ENCODE measurements at places on chromosomes 16 and 17. TPM values are rescaled to one million over a fixed set of nuclear protein-coding genes. Genes with fewer than 3 reads are reported as not detected.

GRCh38 chr16:57479976-57480753 lies 6.1 kb downstream of the DOK4 start:
- H3K27me3 ChIP-seq = no peaks in the 10 kb centered on the region
- DNase-seq = no peak
- H3K27ac ChIP-seq = no peak overlapping the region
- H3K36me3 ChIP-seq = no peaks in the 10 kb centered on the region
- no peak overlapping the region for H3K4me3 ChIP-seq

GRCh38 chr17:12974005-12974531 lies 43.8 kb downstream of the ELAC2 start:
- no peaks in the 10 kb centered on the region for H3K4me1 ChIP-seq
- H3K27me3 ChIP-seq = no peaks in the 10 kb centered on the region
- no peaks in the 10 kb centered on the region for H3K36me3 ChIP-seq
- H3K4me3 ChIP-seq = no peak overlapping the region

DNA sequence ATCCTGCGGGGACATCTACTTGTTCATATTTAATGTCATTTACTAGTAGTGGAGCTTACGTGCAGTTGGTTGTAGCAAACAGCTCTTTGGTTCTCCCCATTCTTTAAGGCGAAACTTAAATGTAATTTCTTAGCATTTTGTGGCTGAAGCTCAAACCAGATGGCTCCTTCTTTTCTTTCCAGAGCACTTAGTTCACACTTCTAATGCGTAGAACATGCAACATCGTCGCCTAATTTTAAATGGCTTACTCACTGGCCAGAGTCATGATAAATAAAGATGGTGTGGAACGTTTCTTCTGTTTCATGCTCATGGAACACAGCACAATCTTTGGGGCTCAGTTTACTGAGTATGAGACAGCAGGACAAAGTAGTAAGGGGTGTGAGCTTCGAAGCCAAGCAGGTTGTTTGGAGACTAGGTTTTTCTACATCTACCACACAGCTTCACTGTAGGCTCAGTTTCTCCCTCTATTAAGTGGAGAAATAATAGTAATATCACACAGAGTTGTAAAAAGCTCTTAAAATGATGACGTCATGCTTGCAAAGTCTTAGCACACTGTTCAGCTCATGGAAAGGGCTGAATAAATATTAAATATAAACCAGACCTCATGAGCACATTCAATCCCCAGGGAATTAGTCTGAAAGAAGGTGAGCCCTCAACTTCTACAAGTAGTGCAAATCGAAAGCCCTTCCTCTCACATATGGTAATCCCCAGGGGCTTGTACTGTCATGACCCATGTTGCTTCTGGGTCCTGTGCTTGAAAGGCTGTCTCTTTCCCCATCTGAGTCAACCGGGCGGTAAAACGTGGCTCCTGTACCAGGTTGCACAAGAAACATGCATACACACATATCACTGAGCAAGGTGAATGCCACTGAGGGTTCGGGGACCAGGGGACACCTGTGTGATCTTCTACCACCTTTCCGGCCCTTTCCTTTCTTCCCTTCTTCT lies 384.3 kb downstream of the CDH13 start:
- H3K4me1 ChIP-seq = no peaks in the 10 kb centered on the region
- H3K27ac ChIP-seq = no peak overlapping the region
- no peaks in the 10 kb centered on the region for H3K27me3 ChIP-seq

DNA sequence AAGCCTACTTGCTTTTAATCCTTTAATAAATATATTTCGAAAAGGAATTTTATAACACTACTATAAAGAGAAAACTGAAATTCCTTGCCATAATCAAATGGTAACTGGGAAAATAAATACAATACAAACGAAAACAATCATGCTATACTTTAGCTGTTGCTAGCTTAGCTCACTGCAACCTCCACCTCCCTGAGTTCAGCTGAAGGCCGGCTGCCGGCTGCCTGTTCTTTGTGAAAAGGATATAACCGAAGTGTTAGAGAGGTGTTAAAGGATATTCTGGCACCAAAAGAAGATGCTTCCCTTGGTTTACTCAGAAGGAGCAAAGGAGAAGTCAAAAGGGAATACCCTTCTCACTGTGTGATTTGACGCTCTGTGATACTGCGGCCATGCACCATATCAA lies 108.5 kb downstream of the CACNG3 start:
- H3K4me3 ChIP-seq = no peak overlapping the region
- no peak overlapping the region for H3K27ac ChIP-seq
- no peak for DNase-seq
- H3K4me1 ChIP-seq = no peaks in the 10 kb centered on the region
- H3K27me3 ChIP-seq = peaks cover 22% of the 10 kb centered on the region
- H3K36me3 ChIP-seq = no peaks in the 10 kb centered on the region

CHST6 gene
- 0.05 TPM for total RNA-seq

CDH8 gene
- 0.21 TPM for total RNA-seq

TRAP1 gene
- 137 TPM for total RNA-seq

GPR179 gene
- total RNA-seq = 0.03 TPM

All from Panc1 (cell line).